Brain microvascular endothelial cell (primary cell): ENCODE measurements at places on chromosomes 16 and 17.
A peak's percentile ranks its signal among the peaks of the same experiment; 100 is the strongest.

DNA sequence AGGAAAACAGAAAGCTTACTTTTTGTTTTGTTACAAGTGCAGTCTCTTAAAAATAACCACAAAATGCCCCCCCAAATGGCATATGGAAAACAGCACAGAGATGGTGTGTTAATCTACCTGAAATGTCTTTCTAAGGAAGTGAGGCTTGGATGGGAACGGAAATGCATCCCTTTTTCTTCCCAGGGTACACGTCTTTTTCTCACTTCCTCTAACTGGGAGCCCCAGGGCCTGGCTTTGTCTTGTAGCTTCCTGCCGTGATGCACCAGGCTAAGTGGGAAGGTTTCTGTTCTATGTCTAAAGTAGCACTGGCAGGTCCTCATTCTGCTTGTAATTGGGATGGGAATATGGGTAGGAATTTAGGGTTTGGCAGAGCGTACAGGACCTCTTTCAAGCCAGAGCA, 52.5 kb upstream of the CACNG3 start:
- no peak for DNase-seq

DNA sequence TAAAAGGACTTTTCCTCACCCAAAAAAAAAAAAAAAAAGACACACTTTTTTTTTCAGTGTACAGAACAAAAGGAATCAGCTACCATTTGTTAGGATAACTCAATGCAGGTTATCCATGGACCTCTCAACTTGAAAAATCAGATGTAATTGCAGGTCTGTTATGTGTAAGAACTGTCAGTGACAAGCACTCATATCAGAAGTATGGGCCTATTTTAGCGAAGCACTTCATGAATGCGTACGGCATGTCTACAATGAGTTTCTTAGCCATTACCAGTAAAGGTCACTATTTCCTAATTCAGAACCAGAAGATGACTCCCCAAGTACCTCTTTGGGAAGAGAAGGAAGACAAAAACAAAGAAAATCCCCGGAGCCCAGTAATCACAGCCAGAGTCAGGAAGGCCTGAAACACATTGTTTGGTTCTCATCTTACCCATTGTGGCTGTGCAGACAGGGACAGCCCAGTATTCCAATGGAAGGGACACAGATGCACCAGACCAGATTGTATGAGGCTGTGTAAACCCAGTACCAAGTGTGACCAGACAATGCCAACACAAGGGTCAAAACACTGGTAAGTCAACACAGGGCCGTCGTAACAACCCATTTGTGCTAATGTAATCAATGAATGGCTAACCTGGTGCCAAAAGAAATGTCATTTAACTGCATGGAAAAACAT, 188.0 kb downstream of the PMP22 start:
- no peak for DNase-seq

DNA sequence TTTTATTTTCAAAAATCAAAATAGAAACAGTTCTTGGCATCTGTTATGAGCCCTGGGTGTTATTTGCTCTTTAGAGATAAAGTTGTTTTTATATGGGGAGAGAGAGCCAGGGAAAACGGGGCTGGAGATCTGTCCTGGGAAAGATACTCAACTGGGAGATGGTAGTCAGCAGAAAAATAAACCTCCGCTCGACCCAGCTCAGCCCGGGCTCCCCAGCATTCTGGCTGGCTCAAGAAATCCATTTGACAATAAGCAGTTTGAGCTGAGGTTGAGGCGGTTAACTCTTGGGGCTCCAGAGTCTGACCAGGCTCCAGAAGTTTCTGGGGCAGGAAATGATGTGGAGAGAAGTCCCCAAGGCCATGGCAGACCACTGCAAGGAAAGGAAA, 151.9 kb downstream of the IRX5 start:
- no peak for DNase-seq

- DNase-seq: peak; percentile 54
These were observed 13.8 kb downstream of the RIPOR1 start for GRCh38 chr16:67542464-67542863.

DNA sequence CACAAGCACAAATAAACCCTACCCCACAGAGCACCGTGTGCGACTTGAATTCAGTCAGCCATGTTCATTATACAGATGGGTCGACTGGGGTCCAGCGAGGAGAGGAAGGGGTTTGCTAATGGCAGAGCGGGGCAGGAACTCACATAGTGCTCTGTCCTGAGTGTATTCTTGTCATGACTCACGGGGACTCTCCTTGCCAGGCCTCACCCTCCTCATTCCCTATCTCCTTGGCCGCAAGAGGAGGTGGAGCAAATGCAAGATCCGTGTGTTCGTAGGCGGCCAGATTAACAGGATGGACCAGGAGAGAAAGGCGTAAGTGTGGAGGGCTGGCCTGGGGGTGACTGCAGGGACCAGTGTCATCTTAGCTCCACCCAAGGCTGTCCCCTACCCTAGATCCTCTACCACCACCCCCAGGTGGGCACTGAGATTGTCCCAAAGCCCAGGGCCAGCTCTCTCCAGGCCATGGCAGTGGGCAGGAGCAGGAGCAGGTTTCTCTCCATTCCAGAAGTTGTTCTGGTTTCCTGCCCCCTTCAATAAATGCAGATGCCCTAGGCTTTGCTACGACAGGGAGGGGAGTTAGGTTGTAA, 29.4 kb downstream of the SLC12A3 start:
- no peak for DNase-seq

GRCh38 chr17:65756760-65757159, 195.3 kb upstream of the AXIN2 start:
- DNase-seq: no peak

- no peak for DNase-seq
These were observed 33.0 kb downstream of the CPNE2 start for GRCh38 chr16:57125376-57125775.

DNA sequence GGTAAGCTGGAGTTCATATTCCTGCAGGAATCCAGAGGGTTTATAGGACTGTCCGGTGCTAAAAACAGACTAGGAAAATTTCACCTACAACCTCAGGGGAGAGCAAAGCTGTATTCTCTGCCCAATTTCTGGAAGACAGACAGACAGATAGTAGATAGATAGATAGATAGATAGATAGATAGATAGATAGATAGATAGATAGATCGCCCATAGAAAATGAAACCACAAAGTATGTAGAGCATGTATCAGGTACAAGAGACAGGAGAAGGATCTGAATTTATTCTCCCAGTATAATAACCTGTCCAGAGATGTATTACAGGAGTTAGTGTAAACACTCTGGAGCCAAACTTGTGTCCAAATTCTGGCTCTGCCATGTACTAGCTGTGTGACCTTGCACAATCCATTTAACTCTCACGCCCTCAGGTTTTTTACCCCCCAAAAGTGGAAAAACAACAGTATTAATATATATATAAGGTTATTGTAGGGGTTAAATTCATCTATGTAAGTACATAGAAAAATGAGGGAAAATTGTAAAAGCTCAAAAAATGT, 2.1 kb upstream of the ABCA6 start:
- no peak for DNase-seq

GRCh38 chr17:30000001-30000754, 58.7 kb downstream of the EFCAB5 start:
- no peak for DNase-seq

GRCh38 chr16:55746081-55746480, 86.8 kb downstream of the CES1 start:
- DNase-seq: no peak

- no peak for DNase-seq
These were observed 232.1 kb upstream of the ASIC2 start for GRCh38 chr17:33525186-33525585.

DNA sequence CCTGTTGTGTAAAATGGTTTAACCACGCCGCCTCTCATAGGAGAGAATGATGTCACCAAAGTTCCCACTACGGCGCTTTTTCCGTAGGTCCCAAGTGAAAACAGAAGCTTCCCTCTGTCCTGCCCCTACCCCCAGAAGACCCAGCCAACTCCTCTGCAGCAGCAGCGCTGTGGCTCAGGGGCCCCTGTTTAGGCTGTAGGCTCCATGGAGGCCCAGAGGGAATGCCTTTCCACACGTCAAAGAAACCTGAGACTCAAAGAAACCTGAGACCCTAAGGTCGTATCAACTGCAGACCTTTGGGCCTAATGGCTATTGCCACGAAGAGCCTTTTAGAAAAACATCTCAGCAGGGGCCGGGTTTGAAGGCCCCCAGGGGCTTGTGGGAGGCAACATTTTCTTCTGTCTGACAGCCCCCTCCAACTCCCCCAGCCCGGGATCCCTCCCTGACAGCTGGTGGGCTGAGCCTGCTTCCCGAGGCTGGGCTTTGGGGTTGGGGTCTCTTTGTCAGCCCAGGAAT, 43.1 kb upstream of the MEAK7 start:
- DNase-seq: no peak

- DNase-seq: no peak
These were observed 4.0 kb upstream of the PERCC1 start for GRCh38 chr16:1426734-1427471.

- no peak for DNase-seq
These were observed 57.3 kb downstream of the SLC6A2 start for GRCh38 chr16:55713103-55713502.

DNA sequence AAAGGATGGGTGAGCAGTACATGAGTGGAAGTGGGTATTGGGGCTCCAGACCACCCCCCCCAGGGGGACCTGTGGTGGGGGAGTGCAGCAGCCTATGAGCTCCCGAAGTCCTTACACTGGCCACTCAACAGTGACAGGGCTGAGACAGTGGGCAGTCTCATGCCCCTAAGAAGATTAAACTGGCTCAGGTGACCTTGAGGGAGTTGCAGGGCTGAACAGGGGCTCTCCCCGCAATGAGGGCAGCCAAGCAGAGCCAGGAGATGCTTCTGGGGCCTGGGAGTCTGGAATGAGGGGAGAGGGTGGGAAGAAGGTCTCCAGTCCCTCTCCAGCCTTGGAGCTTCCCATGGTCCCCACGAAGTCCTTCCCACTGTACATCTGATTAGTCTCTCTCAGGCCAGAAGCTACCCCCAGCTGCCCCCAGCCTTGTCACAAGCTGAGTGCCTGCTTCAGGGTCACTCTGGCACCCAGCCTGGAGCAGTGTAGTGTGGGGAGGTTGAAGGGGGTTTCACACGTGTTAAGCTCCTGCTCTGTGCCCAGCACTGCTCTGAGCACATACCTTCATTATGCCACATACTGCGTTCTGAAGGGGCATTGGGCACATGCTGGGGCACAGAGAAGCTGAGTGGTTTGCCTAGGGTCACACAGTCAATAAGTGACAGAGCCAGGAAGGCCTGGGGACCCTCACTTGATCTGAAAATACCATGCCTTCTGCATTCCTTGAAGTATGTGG, 1.0 kb upstream of the CDH16 start:
- DNase-seq: no peak

- no peak for DNase-seq
These were observed 86.3 kb downstream of the WNT3 start for GRCh38 chr17:46732160-46732559.

DNA sequence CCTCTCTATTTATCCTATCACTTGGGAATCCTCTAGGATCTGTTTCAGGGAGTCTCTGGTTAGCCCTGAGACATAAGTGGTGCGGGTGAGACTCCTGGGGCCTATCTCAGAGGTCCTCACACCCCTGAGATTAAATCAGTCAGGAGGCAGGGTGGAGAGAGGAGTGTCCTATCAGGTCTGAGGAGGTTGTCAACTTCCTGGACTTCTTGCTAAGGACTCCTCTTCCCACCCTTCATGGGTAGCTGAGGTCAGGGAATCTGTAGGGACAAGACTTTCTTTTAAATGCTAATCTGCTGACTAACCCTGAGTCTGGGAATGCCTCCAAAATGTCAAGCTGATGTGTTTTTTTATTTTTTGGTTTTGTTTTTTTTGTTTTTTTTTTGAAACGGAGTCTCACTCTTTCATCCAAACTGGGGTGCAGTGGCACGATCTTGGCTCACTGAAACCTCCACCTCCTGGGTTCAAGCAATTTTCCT, 6.6 kb upstream of the ARMC5 start:
- DNase-seq: peak; percentile 87

DNA sequence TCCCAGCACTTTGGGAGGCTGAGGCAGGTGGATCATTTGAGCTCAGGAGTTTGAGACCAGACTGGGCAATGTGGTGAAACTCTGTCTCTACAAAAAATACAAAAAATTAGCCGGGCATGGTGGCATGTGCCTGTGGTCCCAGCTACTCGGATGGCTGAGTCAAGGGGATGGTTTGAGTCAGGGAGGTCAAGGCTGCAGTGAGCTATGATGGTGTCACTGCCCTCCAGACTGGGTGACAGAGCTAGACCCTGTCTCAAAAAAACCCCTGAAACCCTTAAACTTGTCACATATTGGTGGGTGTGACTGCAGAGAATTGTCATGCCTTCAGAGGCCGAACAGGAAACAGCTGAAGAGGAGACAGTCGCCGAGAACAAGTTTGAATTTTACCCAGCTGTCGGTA, 13.4 kb downstream of the RPTOR start:
- no peak for DNase-seq

DNA sequence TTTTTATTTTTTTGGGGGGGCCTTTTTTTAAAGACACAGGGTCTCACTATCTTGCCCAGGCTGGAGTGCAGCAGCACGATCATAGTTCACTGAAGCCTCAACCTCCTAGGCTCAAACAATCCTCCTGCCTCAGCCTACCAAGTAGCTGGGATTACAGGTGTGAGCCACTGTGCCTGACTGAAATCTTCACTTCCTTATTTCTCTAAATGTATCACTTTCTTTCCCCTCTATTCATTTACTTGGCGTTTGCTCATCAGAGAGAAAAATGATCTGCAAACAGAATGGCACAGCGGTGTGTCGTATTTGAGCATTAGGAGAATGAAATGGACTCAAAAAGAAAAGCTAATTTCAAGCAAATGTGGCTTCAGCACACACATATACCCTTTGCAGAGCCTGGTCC, 44.3 kb upstream of the CDH5 start:
- DNase-seq: no peak

DNA sequence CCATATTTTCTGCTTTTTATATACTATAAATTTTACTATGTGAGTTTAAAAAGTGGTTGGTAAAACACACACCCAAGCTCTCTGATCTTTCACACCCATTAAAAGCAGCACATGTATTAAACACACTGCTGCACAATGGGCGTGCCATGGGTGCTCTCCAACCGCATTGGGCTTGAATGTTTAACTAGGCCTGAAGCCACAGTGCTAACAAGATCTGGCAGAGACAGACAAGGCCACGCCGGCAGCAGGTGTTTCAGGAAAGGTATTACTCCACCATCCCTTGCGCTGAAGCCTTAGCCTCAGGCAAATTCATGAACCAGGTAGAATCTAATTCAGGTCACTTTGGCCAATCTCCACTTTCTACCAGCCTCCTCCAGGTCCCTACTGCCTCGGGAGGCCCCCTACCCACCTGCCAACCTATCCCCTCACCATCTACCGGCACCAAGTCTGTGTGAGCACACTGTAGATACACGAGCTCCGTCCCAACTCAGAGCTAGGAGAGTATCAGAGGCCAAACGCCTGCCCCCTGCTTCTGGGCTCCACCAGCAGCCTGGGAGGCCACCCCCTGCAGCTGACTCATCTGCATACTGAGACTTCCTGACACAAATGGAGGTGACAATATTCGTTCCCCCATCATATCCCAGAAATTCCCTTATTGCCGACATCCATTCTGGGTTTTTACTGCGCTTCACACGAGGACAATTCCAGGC, 95.0 kb downstream of the ADCY9 start:
- DNase-seq: no peak

- no peak for DNase-seq
These were observed 1.4 kb downstream of the GAN start for GRCh38 chr16:81316176-81316496.
